NCI-H1092 (cell line): ENCODE measurements at places on chromosomes 7 and 10.

DNA sequence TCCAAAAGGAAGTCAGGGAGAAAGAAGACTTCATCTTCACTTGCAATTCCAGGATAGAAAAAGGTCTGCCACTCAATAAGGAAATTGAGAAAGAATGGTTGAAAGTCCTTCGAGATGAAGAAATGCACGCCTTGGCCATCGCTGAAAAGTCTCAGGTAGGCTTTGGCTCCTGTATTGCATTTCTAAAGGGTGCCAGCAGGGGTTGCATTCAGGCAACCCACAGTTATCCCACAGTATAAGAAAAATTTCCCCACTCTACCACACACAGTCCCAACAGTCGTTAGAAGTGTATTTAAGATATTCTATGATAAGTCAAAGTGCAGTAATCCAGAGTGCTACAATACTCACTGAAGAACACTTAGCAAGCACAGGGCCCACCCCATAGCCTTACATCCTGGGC, 93.4 kb upstream of the FGL2 start:
- no peak for DNase-seq

DNA sequence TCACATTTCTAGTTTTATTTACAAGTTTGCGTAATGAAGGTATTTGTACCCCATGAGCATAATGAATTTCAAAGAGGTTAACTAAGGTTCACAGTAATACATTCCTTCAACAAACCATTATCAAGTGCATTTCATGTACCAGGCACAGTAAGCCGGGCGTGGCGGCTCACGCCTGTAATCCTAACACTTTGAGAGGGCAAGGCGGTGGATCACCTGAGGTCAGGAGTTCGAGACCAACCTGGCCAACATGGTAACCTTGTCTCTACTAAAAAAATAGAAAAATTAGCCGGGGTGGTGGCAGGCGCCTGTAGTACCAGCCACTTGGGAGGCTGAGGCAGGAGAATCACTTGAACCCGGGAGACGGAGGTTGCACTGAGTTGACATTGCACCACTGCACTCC, 4.3 kb upstream of the EIF3A start:
- DNase-seq = no peak

GRCh38 chr7:139772873-139773272, 4.9 kb downstream of the HIPK2 start:
- no peak for DNase-seq

DNA sequence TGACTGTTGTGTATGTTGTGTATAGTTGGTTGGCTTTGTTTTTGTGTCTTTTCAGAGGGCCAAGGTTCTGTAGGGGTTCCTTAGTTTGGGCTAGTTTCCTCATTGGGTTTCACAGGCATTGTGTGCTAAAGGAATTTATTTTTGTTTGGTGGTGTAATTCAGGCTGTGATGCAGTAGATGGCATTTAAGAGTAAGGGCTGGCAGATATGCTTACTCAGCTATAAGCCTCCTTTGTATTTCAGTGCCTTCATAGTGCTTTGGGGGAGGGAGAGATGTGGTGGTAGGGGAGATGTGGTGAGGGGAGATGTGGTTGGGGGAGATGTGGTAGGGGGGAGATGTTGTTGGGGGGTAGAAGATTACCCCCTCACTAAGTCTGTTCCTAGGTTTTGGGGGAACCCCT, 91.7 kb downstream of the SLC25A40 start:
- no peak for DNase-seq

GRCh38 chr10:120462018-120462682, 5.1 kb downstream of the PLPP4 start:
- DNase-seq = no peak

- no peak for DNase-seq
Observed at GRCh38 chr7:129503725-129504124, 1.4 kb downstream of the SMKR1 start.

- peak; percentile 24 for DNase-seq
Observed at GRCh38 chr7:1931256-1931950, 261.3 kb downstream of the ELFN1 start.

DNA sequence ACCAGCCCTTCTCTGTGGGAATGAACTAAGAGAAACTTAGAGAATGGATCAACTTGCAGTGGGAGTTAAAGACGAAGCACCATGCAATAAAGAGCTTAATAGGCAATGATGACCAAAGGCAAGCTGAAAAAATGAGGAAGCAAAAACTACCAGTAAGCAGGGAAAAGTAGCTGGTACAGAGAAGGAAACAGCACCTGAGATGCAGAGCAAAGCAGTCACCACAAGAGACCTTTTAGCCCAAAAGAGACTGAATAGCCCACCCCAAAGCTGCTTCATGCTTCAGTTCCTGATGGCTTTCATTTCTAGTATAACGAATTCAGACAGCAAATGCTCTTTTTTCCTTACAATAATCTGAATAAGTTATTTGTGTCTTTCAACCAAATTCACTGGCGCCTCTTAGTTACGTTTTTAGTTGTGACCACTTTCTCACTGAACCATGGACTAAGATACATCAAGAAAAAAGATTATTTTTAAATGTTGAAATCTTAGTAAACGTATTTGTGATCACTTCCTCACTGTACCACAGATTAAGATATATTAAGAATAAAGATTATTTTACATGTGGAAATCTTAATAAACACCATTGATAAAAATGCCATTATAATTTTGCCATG, 76.0 kb downstream of the USP6NL start:
- no peak for DNase-seq

DNA sequence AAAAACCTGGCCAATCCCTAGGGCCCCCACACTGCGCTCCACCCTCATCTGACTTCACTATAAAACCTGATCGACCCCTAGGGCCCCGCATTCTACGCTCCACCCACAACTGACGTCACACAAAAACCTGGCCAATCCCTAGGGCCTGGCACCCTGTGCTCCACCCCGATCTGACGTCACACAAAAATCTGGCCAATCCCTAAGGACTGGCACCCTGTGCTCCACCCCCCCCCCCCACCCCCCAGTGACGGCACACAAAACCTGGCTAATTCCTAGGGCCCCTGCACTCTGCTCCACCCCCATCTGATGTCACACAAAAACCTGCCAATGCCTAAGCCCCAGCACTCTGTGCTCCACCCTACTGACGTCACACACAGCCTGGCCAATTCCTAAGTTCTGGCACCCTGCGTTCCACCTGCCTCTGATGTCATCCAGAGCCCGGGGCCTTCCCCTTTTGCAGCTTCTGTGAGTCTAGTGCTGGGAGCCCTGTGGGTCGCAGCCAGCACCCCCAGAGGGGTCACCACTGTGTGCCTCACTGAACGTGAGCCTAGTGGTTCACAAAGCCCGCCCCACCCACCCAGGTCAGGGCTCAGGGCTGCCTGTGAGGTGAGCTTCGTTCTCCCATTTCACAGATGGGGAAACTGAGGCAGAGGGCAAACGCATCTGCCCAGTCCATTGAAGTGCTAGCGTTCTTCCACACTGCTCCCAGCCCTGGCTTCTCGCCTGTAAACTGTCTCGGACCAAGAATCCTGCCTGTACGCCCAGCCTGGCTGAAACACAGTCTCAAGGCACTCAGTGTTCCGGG, 40.6 kb downstream of the MICALL2 start:
- no peak for DNase-seq

DNA sequence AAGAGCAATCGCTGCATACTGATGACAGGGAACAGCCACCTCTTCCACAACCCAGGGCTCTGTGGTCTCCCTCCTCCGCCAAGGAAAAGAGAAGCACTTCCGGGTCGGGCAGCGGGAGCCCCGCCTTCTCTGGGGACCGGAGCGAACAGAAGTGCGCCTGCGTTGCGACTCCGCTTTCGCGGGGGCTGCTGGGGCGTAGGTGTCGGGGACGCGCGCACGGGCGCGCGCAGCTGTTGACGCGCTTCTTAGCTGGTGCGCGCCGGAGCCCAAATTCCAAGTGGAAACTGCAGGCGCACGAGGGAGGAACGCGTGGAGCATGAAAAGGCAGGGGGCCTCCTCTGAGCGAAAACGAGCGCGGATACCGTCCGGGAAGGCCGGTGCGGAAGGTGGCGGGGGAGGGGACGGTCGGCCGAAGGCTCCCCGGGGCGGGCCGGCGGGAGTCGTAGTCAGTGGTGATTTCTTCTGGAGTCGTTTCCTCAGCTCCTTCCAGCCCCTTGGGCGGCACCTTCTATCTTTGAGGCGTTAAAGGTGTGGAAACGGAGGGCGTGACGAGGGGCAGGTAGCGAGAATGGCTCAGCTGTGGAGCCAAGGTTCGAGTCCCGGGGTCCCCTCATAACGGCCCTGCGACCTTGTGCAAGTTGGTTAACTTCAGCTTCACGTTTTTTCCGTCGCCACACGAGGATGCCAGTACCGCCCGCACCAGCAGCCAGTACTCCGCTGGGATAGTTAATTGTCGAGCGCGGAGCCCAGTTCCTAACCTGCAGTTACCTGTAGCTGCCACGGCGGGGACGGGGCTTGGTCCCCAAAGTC, at the start of the genes COX15 and CUTC:
Gene COX15, minus strand, starts transcription at position 95 of the 810 bp plus-strand sequence. Its CDS starts 78 bp downstream, at position 17.
Gene CUTC, plus strand, starts transcription at position 202 of the 810 bp plus-strand sequence. Its CDS starts 115 bp downstream, at position 317.
- peak; percentile 92 for DNase-seq

DNA sequence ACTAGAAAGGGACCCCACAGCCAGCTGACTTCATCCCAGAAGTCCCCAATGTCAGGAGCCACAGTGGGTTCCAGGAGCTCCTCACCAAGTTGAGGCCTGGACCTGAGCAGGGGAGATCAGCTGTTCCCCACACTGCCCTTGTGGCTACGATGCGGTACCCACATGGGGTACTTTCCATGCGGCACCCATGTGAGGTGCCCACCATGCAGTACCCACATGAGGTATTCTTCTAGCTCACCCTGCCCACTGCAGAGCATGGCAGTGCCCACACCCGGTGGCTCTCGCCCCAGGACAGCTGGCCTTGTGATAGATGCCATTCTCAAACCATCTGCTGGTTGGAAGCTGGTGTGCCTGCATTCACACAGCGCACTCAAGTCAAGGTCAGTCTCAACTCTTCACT, 136.3 kb upstream of the PDE1C start:
- DNase-seq = no peak

DNA sequence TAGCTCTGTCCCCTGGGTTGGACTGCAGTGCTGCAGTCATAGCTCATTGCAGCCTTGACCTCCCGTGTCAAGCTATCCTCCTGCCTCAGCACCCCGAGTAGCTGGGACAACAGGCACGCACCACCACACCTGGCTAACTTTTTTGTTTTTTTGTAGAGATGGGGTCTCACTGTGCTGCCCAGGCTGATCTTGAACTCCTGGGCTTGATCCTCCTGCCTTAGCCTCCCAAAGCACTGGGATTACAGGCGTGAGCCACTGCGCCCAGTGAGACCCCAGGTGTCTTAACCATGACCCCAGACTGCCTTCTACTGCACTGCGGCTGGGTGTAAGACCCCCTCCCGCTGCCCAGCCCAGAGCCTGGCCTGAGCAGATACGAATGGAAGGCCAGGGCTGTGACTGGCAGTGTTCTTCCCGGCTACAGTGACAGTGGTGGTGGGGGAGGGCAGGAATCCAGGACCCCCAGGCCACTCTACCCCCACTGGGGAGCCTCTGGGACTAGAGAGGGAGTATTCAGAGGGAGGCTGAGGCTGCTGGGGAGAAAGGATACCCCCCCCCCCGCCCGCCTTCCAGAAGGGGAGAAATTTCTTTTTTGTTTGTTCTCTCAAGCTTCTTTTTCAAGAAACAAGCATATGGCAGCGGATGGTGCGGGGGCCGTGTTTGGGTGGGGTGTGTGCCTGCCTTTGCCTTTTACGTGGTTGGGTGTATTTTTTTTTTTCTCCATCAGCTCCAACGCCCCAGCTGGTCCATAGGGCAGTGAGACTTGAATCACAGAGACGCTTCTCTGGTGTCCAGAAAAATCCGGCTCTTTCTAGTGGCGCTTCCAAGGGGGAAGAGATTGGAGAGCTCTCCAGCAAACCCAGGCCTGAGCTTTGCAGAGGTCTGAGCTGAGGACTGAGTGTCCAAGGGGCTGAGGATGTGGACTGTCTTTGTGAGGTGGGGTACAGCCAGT, 36.6 kb downstream of the GTF2IRD1 start:
- DNase-seq = no peak

DNA sequence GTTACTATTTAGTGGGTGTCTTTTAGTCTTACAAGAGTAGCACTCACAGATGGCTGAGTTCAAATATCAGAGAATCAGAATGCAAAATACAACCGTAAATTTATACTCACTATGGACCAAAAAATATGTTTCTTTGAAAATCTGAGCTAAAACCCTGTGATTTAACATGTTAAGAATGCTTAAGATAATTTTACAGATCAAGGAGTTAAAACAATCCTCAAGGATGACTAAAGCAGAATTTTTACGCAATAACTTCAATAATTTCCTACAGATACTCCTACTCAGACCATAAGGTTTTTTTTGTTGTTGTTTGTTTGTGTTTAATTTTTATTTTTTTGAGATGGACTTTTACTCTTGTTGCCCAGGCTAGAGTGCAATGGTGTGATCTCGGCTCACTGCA, 47.9 kb upstream of the CCDC6 start:
- no peak for DNase-seq

DNA sequence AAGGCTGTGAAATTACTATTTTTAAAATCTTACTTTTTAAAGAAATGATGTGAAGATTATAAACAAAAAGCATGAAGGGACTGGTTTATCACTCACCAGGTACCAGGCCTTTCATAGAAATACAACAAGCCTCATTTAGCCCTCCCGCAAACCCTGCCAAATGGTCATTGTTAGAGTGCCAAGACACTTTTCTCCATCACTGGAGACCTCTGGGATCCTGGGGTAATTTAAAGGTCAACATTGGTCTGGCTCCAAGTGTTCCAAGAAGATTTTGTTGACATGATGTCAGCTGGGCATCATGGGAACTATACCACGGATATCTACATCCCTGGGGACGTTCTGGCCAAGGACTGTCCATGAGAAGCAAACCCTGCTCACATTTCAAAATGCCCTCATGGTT, 138.0 kb upstream of the FRMD4A start:
- DNase-seq = no peak

DNA sequence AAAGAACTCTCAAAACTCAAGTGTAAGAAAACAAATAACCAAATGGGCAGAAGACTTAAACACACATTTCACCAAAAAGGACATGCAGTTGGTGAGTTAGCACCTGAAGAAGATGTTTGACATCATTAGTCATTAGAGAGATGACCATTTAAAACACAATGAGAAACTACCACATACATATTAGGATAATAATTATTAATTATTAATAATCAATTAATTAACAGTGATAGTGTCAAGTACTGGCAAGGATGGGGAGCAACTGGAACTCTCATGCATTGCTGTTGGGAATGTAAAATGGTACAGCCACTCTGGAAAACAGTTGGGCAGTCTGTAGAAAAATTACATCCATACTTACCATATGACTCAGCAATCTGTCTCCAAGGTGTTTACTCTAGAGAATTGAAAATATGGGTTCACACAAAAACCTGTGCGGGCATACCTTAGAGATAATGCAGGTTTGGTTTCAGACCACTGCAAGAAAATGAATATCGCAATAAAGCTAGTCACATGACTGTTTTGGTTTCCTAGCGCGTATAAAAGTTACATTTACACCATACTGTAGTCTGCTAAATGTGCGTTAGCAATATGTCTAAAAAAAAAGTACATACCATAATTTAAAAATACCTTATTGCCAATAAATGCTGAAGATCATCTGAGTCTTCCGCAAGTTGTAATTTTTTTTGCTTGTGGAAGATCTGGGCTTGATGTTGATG, 30.3 kb downstream of the ARID5B start:
- DNase-seq = no peak
